Stimulated activated CD4-positive, alpha-beta T cell treated with anti-CD3 and anti-CD28 coated beads, TNF-alpha, amount 100 ng/mL, for 4 hours (primary cell): ENCODE measurements at places on chromosomes 7 and 10.

GRCh38 chr7:55305135-55305534, 60.0 kb upstream of the LANCL2 start:
- no peak for DNase-seq

DNA sequence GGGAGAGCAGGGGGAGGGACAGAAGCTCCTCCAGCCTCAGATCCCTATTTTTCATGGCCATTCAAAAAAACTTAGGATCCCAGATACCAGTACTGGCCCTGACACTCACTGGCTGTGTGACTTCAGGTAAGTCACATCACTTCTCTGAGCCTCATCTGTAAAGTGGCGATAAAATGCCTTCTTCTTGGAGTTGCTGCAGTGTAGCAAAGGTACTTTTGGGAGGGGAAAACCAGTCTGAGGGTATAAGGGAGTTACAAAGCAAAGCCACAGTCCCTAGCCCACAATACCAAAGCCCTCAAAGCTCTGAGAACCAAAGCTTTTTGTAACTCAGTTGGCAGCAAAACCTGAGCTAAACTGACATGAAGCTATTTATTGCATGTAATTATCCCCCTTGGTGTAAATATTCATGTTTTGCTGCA, 43.4 kb upstream of the COL13A1 start:
- DNase-seq, result no peak

- DNase-seq, result no peak
These were observed 17.1 kb downstream of the SFRP5 start for GRCh38 chr10:97754726-97755125.

- DNase-seq, result no peak
These were observed 110.0 kb upstream of the JCAD start for GRCh38 chr10:30169342-30169741.

GRCh38 chr10:64454962-64455361, 933.8 kb downstream of the REEP3 start:
- no peak for DNase-seq

- no peak for DNase-seq
These were observed 51.0 kb upstream of the SUN1 start for GRCh38 chr7:781186-781849.

GRCh38 chr7:77544518-77544917, 7.4 kb downstream of the PTPN12 start:
- DNase-seq, result no peak

GRCh38 chr10:34637418-34637911, 177.6 kb downstream of the PARD3 start:
- peak; percentile 28 for DNase-seq
